ENCODE measurements at places on chromosomes 12 and 14. TPM values are rescaled to one million over a fixed set of nuclear protein-coding genes. Genes with fewer than 3 reads are reported as not detected.

The KCNMB4 gene
- total RNA-seq: 0.31 TPM

The A2M gene
- total RNA-seq: 1.6 TPM

The DPPA3 gene
- not detected for total RNA-seq

The HPD gene
- total RNA-seq: not detected

The RHNO1 gene
- 41.9 TPM for total RNA-seq

The SPTB gene
- 0.15 TPM for total RNA-seq

The ATL1 gene
- total RNA-seq: 1.3 TPM

The LRTM2 gene
- total RNA-seq: not detected

The ABCC9 gene
- not detected for total RNA-seq

DNA sequence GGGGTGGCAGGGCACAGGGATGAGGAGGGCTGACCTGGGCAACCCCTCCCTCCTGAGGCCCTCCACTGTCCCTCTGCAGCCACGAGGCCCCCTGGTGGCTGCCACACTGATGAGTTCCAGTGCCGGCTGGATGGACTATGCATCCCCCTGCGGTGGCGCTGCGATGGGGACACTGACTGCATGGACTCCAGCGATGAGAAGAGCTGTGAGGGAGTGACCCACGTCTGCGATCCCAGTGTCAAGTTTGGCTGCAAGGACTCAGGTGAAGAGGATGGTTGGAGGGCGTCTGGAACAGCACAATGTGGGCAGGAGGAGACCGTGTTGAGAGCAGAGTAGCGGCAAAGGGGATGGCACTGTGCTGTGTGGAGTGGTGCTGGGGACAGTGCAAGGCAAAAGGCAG, 25.7 kb upstream of the LRP1-AS start:
- DNase-seq: no peak

- DNase-seq: no peak
Measured at GRCh38 chr12:108821407-108822397, 35.7 kb downstream of the SSH1 start.

- no peak for DNase-seq
Measured at GRCh38 chr12:116717466-116718437, 20.1 kb downstream of the SPRING1 start.

- no peak for DNase-seq
Measured at GRCh38 chr12:19675361-19675760, 236.1 kb downstream of the AEBP2 start.

- no peak for DNase-seq
Measured at GRCh38 chr14:67517083-67517482, 16.0 kb upstream of the PLEKHH1 start.

DNA sequence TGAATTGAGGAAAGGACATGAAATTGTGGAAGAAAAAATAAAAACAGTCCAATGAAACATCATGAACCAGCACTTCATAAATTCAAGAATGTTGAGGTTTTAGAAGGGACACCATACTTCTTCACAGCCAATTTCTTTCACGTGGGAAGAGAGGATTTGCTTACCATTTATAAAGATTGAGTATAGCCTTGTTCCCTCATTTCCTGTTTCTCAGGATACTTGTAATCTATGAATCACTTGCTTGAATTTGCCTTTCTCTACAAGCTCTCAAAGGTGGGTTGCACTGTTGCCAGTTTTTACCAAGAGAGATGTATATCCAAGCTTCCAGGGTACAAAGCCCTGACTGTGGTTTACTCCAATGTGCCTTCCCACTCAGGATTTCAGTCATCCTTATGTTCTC, 116.1 kb downstream of the DUSP6 start:
- no peak for DNase-seq

DNA sequence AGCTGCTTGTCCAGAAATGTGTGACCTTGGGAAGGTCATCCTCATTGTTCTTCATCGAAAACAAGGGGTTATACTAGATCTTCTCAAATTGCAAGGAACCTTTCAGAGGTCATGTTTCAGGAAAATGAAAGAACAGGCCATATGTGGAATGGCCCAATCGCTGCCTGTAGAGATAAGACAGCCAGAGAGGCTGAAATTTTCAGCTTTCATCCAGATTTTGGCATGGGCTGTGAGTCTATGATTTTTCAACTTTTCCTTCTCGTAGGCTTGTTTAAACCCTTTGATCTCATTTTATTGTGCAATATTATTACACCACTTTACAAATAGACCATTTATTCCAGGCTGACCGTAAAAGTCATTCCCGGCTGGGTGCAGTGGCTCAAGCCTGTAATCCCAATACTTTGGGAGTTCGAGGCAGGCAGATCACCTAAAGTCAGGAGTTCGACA, 17.1 kb upstream of the ATXN2 start:
- no peak for DNase-seq

- no peak for DNase-seq
Measured at GRCh38 chr12:45879363-45879895, 110.9 kb downstream of the SCAF11 start.

DNA sequence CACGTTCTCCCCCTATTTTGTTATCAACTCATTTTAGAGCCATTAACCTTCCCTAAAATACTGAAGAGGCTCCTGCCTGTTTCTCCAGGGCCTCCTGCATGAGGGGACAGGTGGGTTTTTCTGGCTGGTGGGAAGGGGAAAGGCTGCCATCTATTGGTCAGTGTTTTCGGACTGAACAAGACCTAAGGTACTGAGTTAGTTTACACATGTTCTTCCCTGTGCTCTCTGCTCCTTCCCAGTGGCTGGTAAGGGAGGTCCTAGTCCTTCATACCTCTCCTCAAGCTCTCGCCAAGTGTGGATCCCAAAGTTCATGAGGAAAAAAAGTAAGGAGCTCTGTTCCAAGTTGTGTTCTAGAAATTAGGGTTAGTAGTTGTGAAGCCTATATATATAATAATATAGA, 357.5 kb downstream of the FSCB start:
- DNase-seq: no peak

DNA sequence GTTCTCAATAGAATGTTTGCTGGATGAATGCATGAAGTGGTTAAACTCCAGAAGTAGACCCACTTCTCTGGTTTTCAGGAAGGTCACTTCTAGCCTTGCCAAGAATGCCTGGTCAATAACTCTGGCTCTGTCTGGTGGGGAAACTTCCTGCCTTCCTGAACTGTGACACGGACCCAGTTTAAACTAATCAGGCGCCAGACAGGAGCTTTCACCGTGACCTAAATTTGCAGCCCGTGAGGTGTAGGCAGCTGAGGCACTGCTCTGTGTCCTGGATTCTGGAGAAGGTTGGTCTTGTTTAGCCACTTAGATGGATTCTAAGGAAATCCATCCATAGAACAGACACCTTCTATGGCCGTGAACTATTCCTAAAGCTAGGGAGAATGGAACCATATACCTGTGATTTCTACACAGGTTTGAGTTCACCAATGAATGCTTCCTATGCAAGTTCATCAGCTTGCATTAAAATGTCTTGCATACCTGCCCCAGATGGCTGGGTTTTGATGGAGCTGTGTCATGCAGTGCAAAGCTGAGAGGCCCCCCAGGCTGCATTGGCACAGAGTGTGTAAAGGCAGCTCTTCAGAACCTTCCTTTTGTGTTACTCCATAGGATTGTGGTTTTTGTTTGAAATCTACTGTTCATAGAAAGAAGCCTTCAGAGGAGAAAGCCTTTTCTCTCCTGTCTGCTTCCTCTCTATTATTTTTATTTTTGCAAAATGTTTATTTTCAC, 4.4 kb downstream of the CHST11 start:
- no peak for DNase-seq

GRCh38 chr12:90216020-90216552, 507.4 kb upstream of the ATP2B1 start:
- DNase-seq: no peak

DNA sequence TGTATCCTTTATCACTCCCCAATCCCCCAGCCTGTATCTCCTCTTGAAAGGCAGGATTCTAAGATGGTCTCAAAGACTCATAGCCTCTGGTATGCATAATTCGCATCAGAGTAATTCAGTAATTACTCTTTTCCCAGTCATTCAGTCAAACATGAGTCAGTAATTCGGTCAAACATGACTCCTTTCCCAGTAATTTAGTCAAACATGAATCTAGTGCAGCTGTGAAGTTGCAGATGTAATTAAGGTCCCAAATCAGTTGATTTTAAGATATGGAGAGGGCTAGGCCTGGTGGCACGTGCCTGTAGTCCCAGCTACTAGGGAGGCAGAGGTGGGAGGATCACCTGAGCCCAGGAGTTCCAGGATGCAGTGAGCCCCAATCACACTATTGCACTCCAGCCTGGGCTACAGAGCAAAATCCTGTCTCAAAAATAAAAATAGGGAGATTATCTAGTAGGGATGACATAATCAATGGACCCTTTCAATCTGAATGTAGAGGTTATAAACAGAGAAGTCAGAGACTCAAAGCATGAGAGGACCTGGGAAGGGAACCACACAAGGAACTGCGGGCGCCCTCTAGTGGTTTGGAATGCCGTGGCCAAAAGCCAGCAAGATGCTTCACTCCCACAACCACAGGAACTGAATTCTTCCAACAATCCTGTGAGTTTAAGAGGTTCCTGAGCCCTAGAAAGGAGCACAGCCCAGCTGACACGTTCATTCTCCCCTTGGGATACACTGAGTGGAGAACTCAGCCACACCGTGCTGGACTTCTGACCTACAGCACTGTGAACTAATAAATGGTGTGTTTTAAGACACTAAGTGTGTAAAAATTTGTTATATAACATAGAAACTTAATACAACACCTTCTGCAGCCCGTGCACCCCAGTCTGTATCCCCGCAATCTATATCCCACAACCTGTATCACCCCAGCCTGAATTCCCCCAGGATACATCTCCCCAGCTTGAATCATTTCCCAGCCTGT, 14.3 kb upstream of the ARMH4 start:
- peak; percentile 58 for DNase-seq

- DNase-seq: no peak
Measured at GRCh38 chr14:86772075-86772474, 1220.9 kb downstream of the GALC start.

- no peak for DNase-seq
Measured at GRCh38 chr12:107873223-107873622, 98.7 kb downstream of the ASCL4 start.

DNA sequence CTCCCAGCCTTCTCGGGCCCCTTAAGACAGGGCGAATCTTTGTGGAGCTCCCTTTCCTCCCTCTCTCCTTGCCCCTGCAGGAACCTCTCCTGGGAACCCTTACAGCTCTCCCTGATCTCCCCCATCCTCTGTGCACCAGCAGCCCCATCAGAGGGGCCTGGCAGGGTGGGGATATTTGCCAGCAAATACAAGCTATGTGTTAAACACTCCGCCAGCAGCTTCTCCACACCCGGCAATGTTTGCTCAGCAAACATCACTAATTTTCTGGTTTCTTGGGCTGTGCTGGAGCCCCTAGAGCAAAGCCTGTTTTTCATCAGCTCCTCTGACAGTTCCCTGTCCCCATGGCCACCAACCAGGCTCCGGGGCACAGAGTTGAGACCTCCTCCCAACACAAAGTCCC, 147.5 kb upstream of the LHX5 start:
- DNase-seq: no peak

DNA sequence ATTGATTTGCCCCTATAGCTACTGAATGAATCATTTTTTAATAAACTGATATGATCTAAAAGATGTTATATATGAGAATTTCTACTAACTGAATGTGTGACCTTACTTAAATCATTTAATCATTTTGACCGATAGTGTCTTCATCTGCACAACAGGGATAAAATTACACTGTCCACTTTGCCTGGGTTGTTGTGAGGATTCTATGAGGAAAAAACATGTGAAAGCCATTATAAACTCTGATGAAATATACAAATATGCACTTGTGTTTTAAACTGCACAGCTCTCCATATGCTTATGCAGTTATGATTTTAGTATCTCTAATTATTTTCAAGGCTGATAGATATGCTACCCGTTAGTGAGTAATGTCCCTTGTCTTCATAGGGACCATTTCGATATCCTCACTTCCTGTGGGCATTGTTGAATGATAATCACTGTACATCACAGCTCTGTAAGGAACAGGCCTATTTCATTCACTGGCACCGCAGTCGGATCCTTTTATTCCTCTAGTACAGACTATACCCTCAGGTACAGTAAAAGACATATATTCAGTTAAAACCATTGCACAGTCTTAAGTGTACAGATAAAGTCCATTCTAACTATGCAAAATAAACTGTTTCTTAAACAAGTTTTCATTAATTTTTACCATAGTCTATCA, 88.7 kb upstream of the RAP1B start:
- no peak for DNase-seq

- DNase-seq: no peak
Measured at GRCh38 chr14:75402867-75403413, 24.9 kb upstream of the JDP2 start.

DNA sequence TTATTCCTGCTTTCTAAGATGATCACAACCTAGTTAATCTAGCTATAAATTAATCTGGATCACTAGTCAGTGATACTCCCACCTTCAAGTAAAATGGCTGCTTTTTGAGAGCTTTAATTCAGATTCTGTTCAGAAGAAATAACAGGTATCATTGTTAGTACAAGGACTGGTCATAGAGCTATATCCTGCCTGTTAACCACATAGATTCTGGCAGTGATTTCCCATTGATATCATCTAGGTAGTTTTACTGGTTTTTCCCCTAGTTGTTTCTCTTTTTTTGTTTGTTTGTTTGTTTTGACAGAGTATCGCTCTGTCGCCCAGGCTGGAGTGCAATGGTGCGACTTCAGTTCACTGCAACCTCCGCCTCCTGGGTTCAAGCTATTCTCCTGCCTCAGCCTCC, 39.0 kb upstream of the HIF1A start:
- no peak for DNase-seq

DNA sequence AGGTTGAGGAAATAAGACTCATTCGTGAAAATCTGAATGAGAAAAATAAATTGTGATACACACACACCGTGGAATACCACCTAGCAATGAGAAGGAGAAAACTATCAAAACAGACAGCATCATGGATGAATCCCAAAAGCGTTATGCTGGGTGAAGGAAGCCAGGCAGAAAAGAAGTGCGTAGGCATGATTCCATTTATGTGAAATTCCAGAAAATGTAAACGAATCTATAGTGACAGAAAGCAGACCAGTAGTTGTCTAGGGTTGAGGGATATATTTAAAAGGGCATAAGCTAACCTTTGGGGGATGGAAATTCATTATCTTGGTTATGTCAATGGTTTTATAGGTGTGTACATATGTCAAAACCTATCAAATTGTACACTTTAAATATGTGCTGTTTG, 42.5 kb upstream of the ANO2 start:
- DNase-seq: no peak

GRCh38 chr14:101365329-101366158, 195.8 kb upstream of the DIO3 start:
- no peak for DNase-seq

GRCh38 chr12:32089586-32089985, 17.1 kb upstream of the BICD1 start:
- no peak for DNase-seq
